GM10248 (cell line): ENCODE measurements at places on chromosomes 13 and 19.
A peak's percentile ranks its signal among the peaks of the same experiment; 100 is the strongest.

DNA sequence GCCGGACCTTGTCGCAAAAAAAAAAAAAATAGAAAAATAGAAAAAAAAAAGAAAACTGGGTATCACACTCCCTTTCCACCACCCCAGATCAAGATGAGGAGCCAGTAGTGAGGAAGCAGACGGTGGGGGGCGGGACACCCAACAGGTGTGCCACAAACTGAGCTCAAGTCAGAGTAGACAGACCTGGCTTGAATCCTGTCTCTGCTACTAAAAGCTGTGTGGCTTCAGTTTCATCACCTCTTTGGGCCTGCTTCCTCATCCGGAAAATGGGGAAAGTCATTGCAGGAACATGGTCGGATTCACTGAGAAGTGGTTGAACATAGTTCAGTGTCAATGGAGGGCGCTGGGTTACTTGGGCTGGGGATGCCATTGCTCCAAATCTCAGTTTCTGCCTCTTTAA, 2.9 kb downstream of the HIF3A start:
- no peak for DNase-seq

GRCh38 chr13:113902481-113902880, 38.6 kb upstream of the GAS6 start:
- DNase-seq = no peak

DNA sequence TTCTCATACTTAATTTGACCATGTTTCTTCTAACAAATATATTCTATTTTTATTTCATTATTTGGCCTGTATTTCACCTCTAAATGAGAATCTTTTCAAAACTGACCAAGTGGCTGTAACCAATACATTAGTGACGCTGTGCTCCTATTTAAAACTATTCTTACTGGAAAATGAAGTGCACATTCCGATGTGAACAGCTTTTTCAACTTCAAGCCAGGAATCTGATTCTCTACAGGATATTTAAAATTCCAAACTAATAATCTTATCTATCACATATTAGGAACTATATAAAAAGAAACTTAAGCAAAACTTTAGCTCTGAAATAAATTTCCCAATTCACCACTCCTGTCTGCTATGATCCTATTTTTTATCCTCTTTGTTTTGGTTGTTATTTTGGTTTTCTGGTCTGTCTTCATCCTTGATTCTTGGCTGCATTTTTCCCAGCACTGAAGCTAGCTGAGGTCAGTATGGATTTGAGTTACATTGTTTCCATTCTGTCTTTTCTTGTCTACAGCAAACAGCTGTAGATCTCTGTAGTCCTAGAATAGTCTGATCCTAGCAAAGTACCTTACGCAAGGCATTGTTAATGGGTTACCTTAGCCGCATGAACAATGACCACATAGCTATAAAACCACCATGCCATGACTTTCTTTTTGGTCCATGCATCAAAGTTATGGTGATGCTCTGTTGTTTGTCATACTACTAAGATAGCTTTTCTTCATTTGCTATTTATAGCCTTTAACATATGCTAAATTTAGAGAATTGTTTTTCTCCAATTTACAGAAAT, 748.6 kb upstream of the SPRY2 start:
- no peak for DNase-seq

GRCh38 chr19:11096210-11096841, 7.1 kb downstream of the LDLR start:
- peak; percentile 52 for DNase-seq

DNA sequence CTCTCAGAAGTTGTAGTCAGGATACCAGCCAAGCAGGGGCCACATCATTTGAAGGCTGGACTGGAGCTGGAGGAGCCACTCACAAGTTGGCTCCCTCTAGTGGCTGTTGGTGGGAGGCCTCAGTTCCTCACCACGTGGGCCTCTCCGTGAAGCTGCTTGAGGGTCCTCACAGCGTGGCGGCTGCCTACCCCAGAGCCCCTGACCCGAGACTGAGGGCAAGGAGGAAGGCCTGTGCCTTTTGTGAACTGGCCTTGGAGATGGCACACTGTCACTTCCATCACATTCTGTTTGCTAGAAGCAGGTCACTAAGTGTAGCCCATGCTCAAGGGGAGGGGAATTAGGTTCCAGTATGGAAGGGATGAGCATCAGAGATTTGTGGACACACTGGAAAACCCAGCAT, 14.6 kb downstream of the GNA11 start:
- peak; percentile 77 for DNase-seq

- DNase-seq = no peak
Observed at GRCh38 chr19:14395710-14396336, 14.6 kb downstream of the ADGRE5 start.

DNA sequence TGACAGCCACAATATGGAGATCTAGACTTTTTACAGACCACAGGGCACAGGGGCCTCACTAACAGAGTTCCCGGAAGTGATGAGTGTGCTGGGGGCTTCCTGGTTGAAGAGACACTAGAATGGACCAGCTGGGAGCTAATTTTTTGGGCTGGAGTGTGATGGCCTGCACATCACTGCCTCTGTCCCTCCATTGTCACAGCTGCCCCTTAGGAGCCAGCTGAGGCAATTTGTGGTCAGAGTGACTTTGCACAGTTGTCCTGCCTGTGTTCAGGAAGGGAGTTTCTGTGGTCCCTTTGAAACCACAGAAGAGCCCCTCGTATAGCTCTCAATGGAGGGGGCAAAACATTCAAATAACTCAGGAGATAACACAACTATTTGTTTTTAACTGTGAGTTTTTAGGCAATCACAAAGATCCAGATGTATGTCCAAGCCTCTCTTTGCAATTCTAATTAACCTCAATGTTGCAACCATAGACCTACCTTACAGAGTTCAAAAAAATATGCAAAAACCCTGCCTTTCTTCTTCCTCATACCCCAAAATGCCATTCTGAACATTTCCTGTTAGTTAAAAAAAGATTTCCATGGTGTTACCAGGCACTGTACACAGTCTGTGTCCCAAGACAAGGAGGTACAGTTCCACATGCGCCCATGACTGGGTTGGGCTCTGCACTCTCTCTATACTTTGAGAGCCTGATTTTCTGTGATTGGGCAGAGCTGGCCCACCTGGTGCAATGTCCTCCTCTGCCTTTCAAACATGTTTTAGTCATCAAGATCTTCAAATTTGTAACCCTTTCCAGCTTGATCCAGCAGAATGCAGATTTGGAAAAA, 2.4 kb downstream of the ALOX5AP start:
- DNase-seq = no peak

- no peak for DNase-seq
Observed at GRCh38 chr13:71456136-71456535, 410.9 kb downstream of the DACH1 start.

DNA sequence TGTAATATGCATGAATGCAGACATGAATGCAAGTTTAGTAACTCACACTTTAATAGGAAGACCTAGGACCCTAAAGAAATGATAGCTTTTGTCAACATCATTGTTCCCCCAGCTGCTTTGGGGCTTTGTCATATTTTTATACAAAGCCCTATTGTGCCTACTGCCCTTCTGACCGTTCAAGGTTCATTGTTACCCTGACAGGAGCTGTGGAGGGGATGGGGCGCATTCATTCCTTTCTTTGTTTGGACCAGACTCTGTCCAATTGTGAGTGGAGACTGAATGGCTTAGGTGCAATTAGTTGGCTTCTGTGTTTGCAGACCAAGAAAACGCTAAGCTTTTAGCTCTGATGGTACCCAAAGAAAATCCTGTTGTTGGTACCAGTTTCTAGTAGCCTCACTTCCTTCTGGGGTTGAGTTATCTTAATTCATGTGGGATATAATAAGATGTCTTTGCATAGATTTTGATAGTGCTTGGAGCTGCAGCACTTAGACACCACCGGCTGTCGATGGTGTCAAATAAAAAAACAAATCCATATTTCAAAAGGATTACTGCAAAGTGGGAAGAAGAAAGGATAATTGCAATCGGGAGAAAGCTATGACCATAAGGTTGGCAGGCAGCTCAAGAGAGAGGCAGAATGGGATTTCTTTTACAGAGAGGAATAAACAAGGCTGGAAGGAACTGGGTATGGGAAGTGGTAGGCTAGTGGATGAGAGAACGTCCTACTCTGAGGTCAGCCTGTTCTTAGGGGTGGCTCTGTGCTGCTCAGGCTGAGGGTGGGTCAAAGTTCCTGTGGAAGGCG, 133.9 kb upstream of the TMTC4 start:
- no peak for DNase-seq

- no peak for DNase-seq
Observed at GRCh38 chr13:51524312-51524711, 60.0 kb upstream of the WDFY2 start.
